ENCODE measurements at places on chromosomes 2 and 18. TPM values are rescaled to one million over a fixed set of nuclear protein-coding genes. Genes with fewer than 3 reads are reported as not detected.

The GCC2 gene
- 49.1 TPM for total RNA-seq

The CAPN13 gene
- 0.23 TPM for total RNA-seq

The STARD6 gene
- total RNA-seq = not detected

The GAREM2 gene
- 17.3 TPM for total RNA-seq

The HTR2B gene
- total RNA-seq = 0.23 TPM

The TSPYL6 gene
- total RNA-seq = 0.23 TPM

The MARCO gene
- total RNA-seq = not detected

The DNAJC5G gene
- total RNA-seq = 0.23 TPM

The NPPC gene
- total RNA-seq = 4.4 TPM

The EPHA4 gene
- total RNA-seq = 190 TPM

The ANKRD44 gene
- total RNA-seq = 78.2 TPM

The UGT1A4 gene
- not detected for total RNA-seq

The KCNJ3 gene
- total RNA-seq = 15.9 TPM

The FAM161A gene
- total RNA-seq = 26.5 TPM

The AQP12B gene
- total RNA-seq = not detected

The ANTXR1 gene
- total RNA-seq = 24.7 TPM

The CNGA3 gene
- 6.0 TPM for total RNA-seq

The CIB4 gene
- total RNA-seq = not detected

The AFTPH gene
- total RNA-seq = 88.1 TPM

The FBXO15 gene
- 7.2 TPM for total RNA-seq

The CDKL4 gene
- total RNA-seq = 13.4 TPM

The ERMN gene
- total RNA-seq = 1.2 TPM

The GKN2 gene
- total RNA-seq = not detected

The ANKRD30BL gene
- 21.7 TPM for total RNA-seq

The LAMA1 gene
- total RNA-seq = 22.1 TPM

The ABCA12 gene
- total RNA-seq = 0.23 TPM

The CCDC148 gene
- total RNA-seq = 26.3 TPM

The IL36A gene
- total RNA-seq = not detected

The SPIRE1 gene
- total RNA-seq = 69.0 TPM

The NEU4 gene
- 0.92 TPM for total RNA-seq

The NEU2 gene
- total RNA-seq = not detected

The ATG4B gene
- 48.7 TPM for total RNA-seq

The CXCR1 gene
- not detected for total RNA-seq

The ERLEC1 gene
- total RNA-seq = 64.4 TPM

The CCDC68 gene
- 4.4 TPM for total RNA-seq

The ASPRV1 gene
- total RNA-seq = 3.0 TPM

The CLEC4F gene
- total RNA-seq = not detected

The IL36G gene
- total RNA-seq = not detected

The SLC4A3 gene
- 50.5 TPM for total RNA-seq

The CPO gene
- not detected for total RNA-seq

The TCF23 gene
- not detected for total RNA-seq

The SP140L gene
- 0.92 TPM for total RNA-seq

The RIT2 gene
- 59.3 TPM for total RNA-seq

The HRH4 gene
- 0.23 TPM for total RNA-seq

The G6PC2 gene
- total RNA-seq = not detected

The SERPINB13 gene
- total RNA-seq = under 0.01 TPM

The C2orf15 gene
- total RNA-seq = 17.5 TPM

The ABHD1 gene
- total RNA-seq = 0.46 TPM

The CD226 gene
- total RNA-seq = 1.8 TPM

The GALNT5 gene
- total RNA-seq = 0.92 TPM

The OTOF gene
- 4.6 TPM for total RNA-seq

The CCDC141 gene
- 3.5 TPM for total RNA-seq

The C2orf72 gene
- total RNA-seq = 46.1 TPM

The RTP5 gene
- total RNA-seq = 13.8 TPM

The OR6B3 gene
- total RNA-seq = not detected

The ETAA1 gene
- 20.5 TPM for total RNA-seq

The ANO7 gene
- total RNA-seq = 0.46 TPM
